ENCODE measurements at places on chromosomes 2 and 18.

- DNase-seq, result no peak
These were observed 13.5 kb upstream of the LBH start for GRCh38 chr2:30217644-30218337.

GRCh38 chr2:13682540-13683272, 949.8 kb upstream of the LRATD1 start:
- DNase-seq, result no peak

DNA sequence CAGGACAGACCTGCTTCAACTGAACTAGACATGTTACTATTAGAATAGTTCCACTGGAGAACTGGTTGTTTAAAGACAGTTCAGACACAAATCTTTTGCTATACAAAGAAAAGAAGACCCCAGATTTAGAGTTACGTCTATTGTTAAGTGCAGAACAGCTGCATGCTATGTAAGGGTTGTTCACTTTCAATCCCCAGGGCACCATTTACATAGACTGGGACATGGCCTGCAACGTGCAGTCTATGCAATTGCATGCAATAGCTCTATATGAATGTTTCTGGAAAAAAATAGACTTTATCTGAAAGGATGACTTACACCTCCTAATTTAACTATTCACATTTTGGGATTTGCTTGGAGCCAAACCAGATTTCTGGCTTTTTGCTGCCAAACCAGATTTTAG, 36.1 kb upstream of the DPP10 start:
- no peak for DNase-seq

DNA sequence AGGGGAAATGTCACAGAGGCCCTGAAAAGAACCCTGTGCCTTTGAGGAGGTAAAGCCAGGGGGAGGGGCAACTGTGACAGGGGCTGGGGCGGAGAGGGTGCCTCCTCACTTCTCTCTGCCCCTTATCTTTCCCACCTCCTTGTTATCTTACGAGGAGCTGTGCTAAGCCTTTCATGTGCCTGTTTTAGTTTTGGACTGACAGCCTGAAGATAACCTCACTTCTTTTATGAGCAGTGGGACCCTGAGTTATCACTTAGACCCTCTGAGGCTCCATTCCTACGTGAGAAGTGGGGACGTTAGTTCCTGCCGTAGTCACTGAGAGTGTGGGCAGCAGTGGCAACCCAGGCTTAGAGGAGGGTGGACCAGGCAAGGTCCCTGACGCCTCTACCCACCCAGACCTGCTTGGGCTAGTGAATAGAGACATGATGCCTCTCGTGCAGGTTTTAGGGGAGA, 39.5 kb upstream of the LBH start:
- DNase-seq, result no peak
